ENCODE measurements at places on chromosomes 3 and 15. TPM values are rescaled to one million over a fixed set of nuclear protein-coding genes. Genes with fewer than 3 reads are reported as not detected.
A peak's percentile ranks its signal among the peaks of the same experiment; 100 is the strongest.

Gene FBXO40
- not detected for total RNA-seq

GRCh38 chr3:114498539-114499370 is 204.9 kb downstream of the TIGIT start:
- H3K27me3 ChIP-seq: no peaks in the 10 kb centered on the region
- H3K36me3 ChIP-seq: no peaks in the 10 kb centered on the region
- H3K4me1 ChIP-seq: peaks cover 38% of the 10 kb centered on the region
- DNase-seq: no peak

Gene MUSTN1
- total RNA-seq: 38.5 TPM

Gene VWA5B2
- total RNA-seq: 1.8 TPM

Gene IL17RD
- total RNA-seq: 13.8 TPM

DNA sequence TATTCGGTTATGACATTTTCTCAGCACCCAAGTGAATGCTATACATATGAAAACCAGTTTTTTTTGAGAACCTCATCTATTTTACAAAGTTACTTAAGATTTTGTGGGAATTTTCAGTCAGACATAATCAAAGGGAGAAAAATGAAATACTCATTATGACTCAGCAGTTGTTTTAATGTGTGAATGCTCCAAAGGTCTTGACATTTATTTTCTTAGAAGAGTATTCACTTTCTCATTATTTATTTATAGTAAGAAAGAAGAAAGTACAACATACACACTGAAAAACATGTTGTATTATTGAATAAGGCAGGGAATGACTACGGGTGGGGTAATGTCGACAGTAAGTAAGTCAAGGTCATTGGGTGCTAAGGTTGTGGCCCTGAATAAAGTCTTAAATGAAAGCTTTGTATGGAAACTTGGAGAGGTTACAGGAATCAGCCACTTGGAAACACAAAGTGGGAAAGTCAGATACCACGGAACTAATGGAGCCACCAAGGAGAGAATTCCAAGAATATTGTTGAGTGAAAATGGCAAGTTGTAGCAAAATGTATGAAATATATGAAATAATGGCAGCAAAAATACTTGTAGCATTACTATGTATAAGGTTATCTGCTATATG is 844.5 kb downstream of the TBL1XR1 start:
- H3K4me3 ChIP-seq: no peak overlapping the region
- no peaks in the 10 kb centered on the region for H3K36me3 ChIP-seq
- no peak overlapping the region for H3K27ac ChIP-seq
- H3K4me1 ChIP-seq: peaks cover 14% of the 10 kb centered on the region

DNA sequence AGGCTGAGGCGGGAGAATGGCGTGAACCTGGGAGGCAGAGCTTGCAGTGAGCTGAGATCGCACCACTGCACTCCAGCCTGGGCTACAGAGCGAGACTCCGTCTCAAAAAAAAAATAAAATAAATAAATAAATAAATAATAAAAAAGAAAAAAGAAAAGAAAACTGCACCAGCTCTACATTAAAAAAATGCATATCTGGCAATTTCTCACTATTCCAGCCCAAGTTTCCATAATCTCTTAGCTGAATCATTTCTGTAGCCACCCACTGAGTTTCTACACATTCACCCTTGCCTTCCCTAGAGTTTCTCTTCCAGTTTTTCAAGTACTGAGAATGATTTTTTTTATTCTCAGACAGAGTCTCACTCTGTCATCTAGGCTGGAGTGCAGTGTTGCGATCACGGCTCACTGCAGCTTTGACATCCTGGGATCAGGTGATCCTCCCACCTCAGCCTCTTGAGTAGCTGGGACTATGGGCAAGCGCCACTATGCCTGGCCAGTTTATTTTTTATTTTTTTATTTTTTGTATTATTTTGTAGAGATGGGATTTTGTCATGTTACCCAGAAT is 24.5 kb upstream of the SLC7A14 start:
- no peak for DNase-seq
- no peaks in the 10 kb centered on the region for H3K27me3 ChIP-seq
- no peak overlapping the region for H3K27ac ChIP-seq
- H3K4me1 ChIP-seq: no peaks in the 10 kb centered on the region

GRCh38 chr3:59866076-59866475 is 816.3 kb upstream of the CFAP20DC start:
- H3K4me1 ChIP-seq: no peaks in the 10 kb centered on the region
- no peaks in the 10 kb centered on the region for H3K27me3 ChIP-seq
- no peak overlapping the region for H3K27ac ChIP-seq
- no peak for DNase-seq
- H3K36me3 ChIP-seq: no peaks in the 10 kb centered on the region
- no peak overlapping the region for H3K4me3 ChIP-seq

Gene GOLGA8T
- total RNA-seq: not detected

Gene LDHAL6B
- not detected for total RNA-seq

DNA sequence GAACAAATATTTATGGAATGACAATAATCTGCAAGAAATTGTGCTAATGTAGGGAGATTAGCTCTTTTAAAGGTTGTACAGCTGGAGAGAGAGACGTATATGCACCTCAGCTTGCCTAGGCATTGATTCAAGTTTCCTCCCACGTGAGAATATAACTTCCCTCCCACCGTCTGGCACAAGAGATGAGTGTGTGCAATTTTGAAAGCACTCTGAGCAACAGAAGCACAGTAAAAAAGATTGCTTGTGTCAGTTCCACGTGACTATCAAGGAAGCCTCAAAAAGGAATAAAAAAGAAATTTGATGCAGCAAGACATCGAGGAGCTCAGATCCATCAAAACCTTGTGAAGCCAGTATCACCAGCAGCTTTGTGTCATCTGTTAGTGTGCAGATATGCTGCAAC is 435.3 kb downstream of the TUSC7 start:
- H3K27ac ChIP-seq: no peak overlapping the region
- H3K27me3 ChIP-seq: no peaks in the 10 kb centered on the region
- no peak overlapping the region for H3K4me3 ChIP-seq
- no peak for DNase-seq
- peaks cover 15% of the 10 kb centered on the region for H3K4me1 ChIP-seq

GRCh38 chr3:123642957-123643330 is 58.1 kb upstream of the HACD2 start:
- H3K4me3 ChIP-seq: no peak overlapping the region
- peaks cover 18% of the 10 kb centered on the region for H3K4me1 ChIP-seq
- H3K36me3 ChIP-seq: no peaks in the 10 kb centered on the region
- no peak overlapping the region for H3K27ac ChIP-seq
- H3K27me3 ChIP-seq: no peaks in the 10 kb centered on the region

Gene TRIM42
- not detected for total RNA-seq

Gene INKA1
- total RNA-seq: 0.60 TPM

Gene EPHB3
- 13.8 TPM for total RNA-seq

- no peaks in the 10 kb centered on the region for H3K4me1 ChIP-seq
- no peak overlapping the region for H3K4me3 ChIP-seq
- no peaks in the 10 kb centered on the region for H3K36me3 ChIP-seq
- no peak for DNase-seq
Measured at GRCh38 chr3:125206934-125207333, 5.6 kb downstream of the SLC12A8 start.

GRCh38 chr3:79339846-79340245 is 428.0 kb downstream of the ROBO1 start:
- H3K27me3 ChIP-seq: no peaks in the 10 kb centered on the region
- no peak overlapping the region for H3K4me3 ChIP-seq
- DNase-seq: no peak
- H3K27ac ChIP-seq: no peak overlapping the region

DNA sequence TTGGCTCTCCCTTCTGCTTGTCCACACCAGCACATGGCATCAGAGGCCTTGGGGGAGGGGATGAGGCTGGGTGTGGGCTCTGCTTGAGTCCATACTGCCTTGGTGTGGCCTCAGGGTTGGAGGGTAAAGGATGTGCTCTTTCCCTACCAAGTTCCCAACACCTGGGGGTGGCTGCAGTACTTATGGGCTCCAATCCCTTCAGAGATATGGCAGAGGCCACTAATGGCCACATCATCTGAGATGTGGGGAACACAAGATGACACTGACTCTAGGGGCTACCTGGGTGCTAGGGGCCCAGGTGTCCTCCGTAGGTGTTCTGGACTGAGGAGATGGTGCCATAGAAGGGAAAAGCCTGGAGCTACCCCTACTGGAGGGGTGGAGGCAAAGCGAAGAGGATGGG is 6.9 kb downstream of the CXCR6 start:
- DNase-seq: no peak
- H3K27ac ChIP-seq: no peak overlapping the region
- peaks cover 24% of the 10 kb centered on the region for H3K36me3 ChIP-seq

GRCh38 chr15:88989578-88989977 is 76.4 kb upstream of the MFGE8 start:
- no peak overlapping the region for H3K4me3 ChIP-seq
- DNase-seq: no peak
- H3K36me3 ChIP-seq: no peaks in the 10 kb centered on the region
- no peaks in the 10 kb centered on the region for H3K27me3 ChIP-seq

Gene GOLGA8J
- total RNA-seq: not detected

Gene KBTBD8
- total RNA-seq: 0.20 TPM

Gene LIPH
- not detected for total RNA-seq

GRCh38 chr15:72184165-72184811 is 13.3 kb downstream of the GRAMD2A start:
- peak overlapping the region; percentile 26 for H3K27ac ChIP-seq
- peak overlapping the region; percentile 19 for H3K4me3 ChIP-seq
- H3K27me3 ChIP-seq: peaks cover 29% of the 10 kb centered on the region
- H3K4me1 ChIP-seq: no peaks in the 10 kb centered on the region

GRCh38 chr15:42097018-42097417 is 2.7 kb upstream of the PLA2G4D start:
- DNase-seq: no peak
- H3K27ac ChIP-seq: no peak overlapping the region
- H3K4me3 ChIP-seq: no peak overlapping the region
- no peaks in the 10 kb centered on the region for H3K27me3 ChIP-seq

DNA sequence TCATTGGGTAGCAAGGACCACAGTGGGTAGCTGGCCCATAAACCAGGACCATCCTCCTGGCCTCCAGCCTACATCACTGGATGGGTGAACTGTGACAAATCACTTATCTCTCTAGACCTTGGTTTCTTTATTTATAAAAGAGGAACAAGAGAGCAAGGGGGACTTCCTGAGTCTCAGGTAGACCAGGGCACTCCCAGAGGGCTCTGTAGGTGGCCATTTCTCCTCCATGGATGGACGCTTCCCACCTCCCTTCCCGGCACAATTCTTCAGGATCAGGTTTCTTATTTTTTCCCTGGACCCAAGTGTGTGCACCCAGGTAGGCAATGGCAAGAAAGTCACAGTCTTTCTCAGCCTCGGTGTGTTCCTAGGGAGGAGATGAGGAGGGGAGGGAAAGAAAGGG is 41.4 kb upstream of the SPATA12 start:
- H3K27ac ChIP-seq: no peak overlapping the region
- H3K27me3 ChIP-seq: no peaks in the 10 kb centered on the region
- H3K4me3 ChIP-seq: no peak overlapping the region
- H3K4me1 ChIP-seq: no peaks in the 10 kb centered on the region

Gene GRM7
- total RNA-seq: not detected

- no peak overlapping the region for H3K27ac ChIP-seq
- H3K4me3 ChIP-seq: no peak overlapping the region
- no peaks in the 10 kb centered on the region for H3K27me3 ChIP-seq
- no peaks in the 10 kb centered on the region for H3K4me1 ChIP-seq
- no peaks in the 10 kb centered on the region for H3K36me3 ChIP-seq
Measured at GRCh38 chr3:108190346-108190745, 31.9 kb downstream of the IFT57 start.

DNA sequence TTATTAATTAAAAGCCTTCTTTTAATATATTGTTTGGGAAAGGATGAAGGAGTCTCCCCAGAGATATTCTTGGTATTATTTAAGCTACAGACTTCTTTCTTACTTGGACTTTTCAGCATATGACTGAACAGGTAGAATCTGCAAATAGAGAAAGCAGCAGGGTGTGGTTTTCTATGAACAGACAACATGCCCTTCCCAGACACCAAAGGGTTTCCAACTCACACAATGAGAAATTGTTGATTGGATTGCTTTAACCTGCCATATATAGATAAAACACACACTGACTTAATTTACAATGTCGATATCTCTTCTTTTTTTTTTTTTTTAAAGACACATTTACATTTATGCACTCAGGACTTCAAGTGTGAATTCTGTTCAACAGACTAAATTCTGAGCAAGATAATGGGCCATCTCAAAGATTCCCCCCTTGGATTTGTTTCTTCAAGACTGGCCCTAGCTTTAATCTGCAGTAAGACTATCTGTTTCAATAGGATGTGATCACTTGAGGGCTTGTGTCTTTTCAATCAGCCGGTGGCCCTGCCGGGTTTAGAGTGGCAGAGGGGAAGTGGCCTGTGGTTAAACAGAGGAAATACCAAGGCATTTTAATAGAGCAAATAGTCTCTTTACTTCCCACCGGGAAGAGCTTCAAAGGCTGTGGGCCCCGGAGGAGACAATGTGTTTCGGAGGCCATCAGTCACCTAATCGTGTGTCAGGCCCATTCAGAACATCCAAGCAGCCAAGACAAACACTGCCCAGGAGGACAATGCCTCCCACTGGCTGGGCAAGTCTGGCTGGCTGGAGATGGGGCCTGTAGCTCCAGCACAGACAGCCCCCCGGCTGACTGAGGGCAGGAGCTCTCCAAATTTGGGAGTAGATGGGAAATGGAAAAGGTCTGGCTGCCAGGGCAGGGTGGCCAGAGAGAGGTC is 6.1 kb downstream of the IL17RD start:
- H3K36me3 ChIP-seq: no peaks in the 10 kb centered on the region
- H3K27me3 ChIP-seq: no peaks in the 10 kb centered on the region
- no peak for DNase-seq
- H3K27ac ChIP-seq: no peak overlapping the region
- no peak overlapping the region for H3K4me3 ChIP-seq

- H3K4me3 ChIP-seq: no peak overlapping the region
- DNase-seq: no peak
- no peaks in the 10 kb centered on the region for H3K36me3 ChIP-seq
- H3K27ac ChIP-seq: no peak overlapping the region
- H3K27me3 ChIP-seq: no peaks in the 10 kb centered on the region
- H3K4me1 ChIP-seq: no peaks in the 10 kb centered on the region
Measured at GRCh38 chr15:53675832-53676231, 83.6 kb downstream of the WDR72 start.

Gene TRPC1
- total RNA-seq: 33.5 TPM

- H3K27me3 ChIP-seq: no peaks in the 10 kb centered on the region
- H3K4me3 ChIP-seq: no peak overlapping the region
- no peak for DNase-seq
- H3K36me3 ChIP-seq: no peaks in the 10 kb centered on the region
- H3K4me1 ChIP-seq: no peaks in the 10 kb centered on the region
- H3K27ac ChIP-seq: no peak overlapping the region
Measured at GRCh38 chr15:42121682-42122081, 27.3 kb upstream of the PLA2G4D start.

- H3K27me3 ChIP-seq: no peaks in the 10 kb centered on the region
- no peak for DNase-seq
- no peak overlapping the region for H3K4me3 ChIP-seq
- H3K36me3 ChIP-seq: peaks cover 7% of the 10 kb centered on the region
- no peak overlapping the region for H3K27ac ChIP-seq
Measured at GRCh38 chr15:76465728-76466127, 129.2 kb downstream of the ISL2 start.

- no peaks in the 10 kb centered on the region for H3K27me3 ChIP-seq
- no peaks in the 10 kb centered on the region for H3K4me1 ChIP-seq
- H3K36me3 ChIP-seq: peaks cover 6% of the 10 kb centered on the region
- no peak overlapping the region for H3K4me3 ChIP-seq
- DNase-seq: no peak
Measured at GRCh38 chr3:49745986-49746385, 22.2 kb upstream of the GMPPB start.

Gene WDR53
- 6.1 TPM for total RNA-seq

All from tibial nerve (tissue), 4 donors.